ENCODE measurements at places on chromosomes 7 and 10. TPM values are rescaled to one million over a fixed set of nuclear protein-coding genes. Genes with fewer than 3 reads are reported as not detected.

GRCh38 chr7:21414795-21415393, 13.0 kb upstream of the SP4 start:
- H3K27me3 ChIP-seq: no peaks in the 10 kb centered on the region
- H3K4me3 ChIP-seq: no peak overlapping the region
- no peak for DNase-seq
- H3K36me3 ChIP-seq: no peaks in the 10 kb centered on the region

- H3K27me3 ChIP-seq: no peaks in the 10 kb centered on the region
- no peaks in the 10 kb centered on the region for H3K36me3 ChIP-seq
- H3K4me3 ChIP-seq: no peak overlapping the region
- H3K27ac ChIP-seq: no peak overlapping the region
- peaks cover 7% of the 10 kb centered on the region for H3K4me1 ChIP-seq
Measured at GRCh38 chr7:95323410-95324129, 762 bp downstream of the PON1 start.

- no peak overlapping the region for H3K27ac ChIP-seq
- H3K4me3 ChIP-seq: no peak overlapping the region
- peaks cover 4% of the 10 kb centered on the region for H3K27me3 ChIP-seq
- no peak for DNase-seq
- H3K4me1 ChIP-seq: no peaks in the 10 kb centered on the region
Measured at GRCh38 chr10:122368502-122369254, 5.8 kb upstream of the PLEKHA1 start.

DNA sequence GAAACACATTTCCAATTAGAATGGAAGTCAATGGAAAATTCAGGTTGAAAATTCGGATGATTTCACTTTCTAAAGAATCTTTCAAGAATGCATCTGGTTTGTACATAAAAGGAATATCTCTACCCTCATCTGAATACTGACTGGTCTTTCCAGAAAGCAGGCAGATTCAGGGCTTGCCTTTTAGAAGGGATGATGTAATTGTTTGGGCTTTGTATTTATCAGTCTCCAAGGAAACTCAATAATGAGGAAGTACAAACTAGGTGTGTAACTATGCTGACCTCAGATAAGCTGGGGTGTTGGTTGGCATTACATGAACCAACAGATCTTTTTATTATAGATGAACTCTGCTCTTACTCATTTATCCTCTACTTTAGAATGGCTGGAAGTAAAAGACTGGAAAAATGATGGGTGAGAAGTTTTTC, 24.1 kb downstream of the PDLIM1 start:
- DNase-seq: no peak
- H3K27ac ChIP-seq: peak overlapping the region; percentile 80
- H3K27me3 ChIP-seq: no peaks in the 10 kb centered on the region
- H3K4me3 ChIP-seq: no peak overlapping the region

GRCh38 chr7:28093623-28094232, 86.9 kb downstream of the JAZF1 start:
- H3K27me3 ChIP-seq: no peaks in the 10 kb centered on the region
- H3K4me1 ChIP-seq: no peaks in the 10 kb centered on the region
- no peak overlapping the region for H3K4me3 ChIP-seq

DNA sequence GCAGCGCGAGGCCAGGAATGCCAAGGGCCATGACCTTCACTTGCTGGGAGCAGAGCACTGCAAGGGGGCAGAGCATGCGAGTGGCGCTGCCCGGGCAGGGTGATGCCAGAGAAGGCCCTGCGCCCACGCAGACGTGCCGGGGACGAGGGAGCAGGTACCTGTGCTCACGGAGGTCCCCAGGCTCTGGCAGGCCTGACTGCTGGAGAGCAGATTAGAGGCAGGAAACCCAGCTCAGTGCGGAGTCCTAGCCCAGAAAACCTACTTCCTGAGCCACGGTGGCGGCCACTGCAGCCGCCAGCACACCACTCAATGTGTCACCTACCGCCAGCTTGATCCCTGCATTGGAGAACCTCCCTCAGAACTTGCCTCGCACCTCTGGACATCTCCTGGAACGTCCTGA, 148.4 kb downstream of the MAD1L1 start:
- H3K27me3 ChIP-seq: no peaks in the 10 kb centered on the region
- H3K27ac ChIP-seq: no peak overlapping the region
- peaks cover 4% of the 10 kb centered on the region for H3K4me1 ChIP-seq
- no peak overlapping the region for H3K4me3 ChIP-seq
- no peak for DNase-seq

GRCh38 chr7:47709051-47709450, 127.1 kb upstream of the TNS3 start:
- H3K4me3 ChIP-seq: no peak overlapping the region
- DNase-seq: no peak
- H3K27me3 ChIP-seq: no peaks in the 10 kb centered on the region
- no peaks in the 10 kb centered on the region for H3K4me1 ChIP-seq
- H3K27ac ChIP-seq: no peak overlapping the region

DNA sequence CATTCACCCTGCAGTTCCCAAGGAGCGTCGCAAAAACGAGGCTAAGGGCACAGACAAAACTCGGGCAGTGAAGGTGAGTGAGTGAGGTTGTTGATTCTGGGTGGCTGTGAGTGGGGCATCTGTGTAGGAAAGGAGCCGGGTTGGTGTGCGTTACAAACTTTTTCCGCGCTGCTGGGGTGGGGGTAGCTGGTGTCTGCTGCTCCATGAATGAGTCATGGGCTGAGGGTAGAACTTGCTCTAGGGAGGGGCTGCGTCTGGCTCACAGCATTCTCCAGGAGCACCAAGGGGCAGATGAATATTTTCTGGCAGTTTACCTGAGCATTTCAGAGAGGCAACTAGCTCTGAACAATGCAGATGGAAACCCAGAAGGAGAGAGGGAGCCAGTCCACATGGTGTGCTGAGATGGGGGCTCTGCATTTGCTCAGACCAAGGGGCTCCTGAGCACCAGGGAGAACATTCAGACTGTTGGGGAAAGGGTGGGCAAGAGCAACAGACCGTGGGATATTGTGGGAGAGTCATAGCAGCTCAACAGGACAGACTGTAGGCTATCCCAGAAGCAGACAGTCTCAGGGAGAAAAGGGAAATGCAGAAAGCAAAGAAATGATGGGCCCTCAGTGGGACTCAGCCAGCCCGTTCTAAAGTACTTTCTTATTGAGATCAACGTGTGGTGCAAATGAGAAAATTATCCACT, 18.8 kb downstream of the NOBOX start:
- H3K36me3 ChIP-seq: peaks cover 10% of the 10 kb centered on the region
- DNase-seq: peak; percentile 45
- H3K4me1 ChIP-seq: peaks cover 3% of the 10 kb centered on the region
- no peak overlapping the region for H3K27ac ChIP-seq
- H3K4me3 ChIP-seq: no peak overlapping the region

GRCh38 chr7:70726951-70727378, 405.0 kb upstream of the GALNT17 start:
- peaks cover 23% of the 10 kb centered on the region for H3K4me1 ChIP-seq
- H3K36me3 ChIP-seq: no peaks in the 10 kb centered on the region
- peak overlapping the region; percentile 2 for H3K4me3 ChIP-seq
- DNase-seq: no peak

DNA sequence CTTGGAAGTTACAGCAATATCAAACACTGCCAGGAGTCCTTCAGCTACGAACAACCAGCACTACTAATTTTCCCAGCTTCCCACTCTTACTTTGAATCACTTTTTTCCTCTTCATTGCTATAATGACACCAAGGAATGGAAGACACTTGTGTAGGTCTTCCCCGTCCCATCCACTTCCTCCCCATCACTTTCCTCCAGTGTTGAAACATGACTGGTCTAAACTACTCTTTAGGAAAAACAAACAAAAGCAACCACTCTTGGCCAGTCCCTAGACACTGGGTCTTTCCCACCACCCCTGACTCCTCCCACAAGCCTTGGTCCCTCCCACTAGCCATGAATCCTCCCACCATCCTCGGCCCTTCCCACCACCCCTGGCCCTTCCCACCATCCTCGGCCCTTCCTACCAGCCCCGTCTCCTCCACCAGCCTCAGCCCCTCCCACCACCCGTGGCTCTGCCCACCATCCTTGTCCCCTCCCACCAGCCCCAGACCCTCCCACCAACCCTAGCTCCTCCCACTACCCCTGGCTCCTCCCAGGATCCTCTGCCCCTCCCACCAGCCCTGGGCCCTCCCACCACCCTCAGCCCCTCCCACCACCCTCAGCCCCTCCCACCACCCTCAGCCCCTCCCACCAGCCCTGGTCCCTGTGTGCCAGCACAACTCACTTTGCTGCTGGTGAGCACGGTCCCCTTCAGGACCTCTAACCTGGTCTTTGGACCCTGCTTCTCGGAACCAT, 68.5 kb downstream of the CXCL12 start:
- peaks cover 10% of the 10 kb centered on the region for H3K27me3 ChIP-seq
- H3K4me1 ChIP-seq: 0 out of 2 replicates have a peak, but pooled peaks cover 3% of the 10 kb centered on the region
- no peaks in the 10 kb centered on the region for H3K36me3 ChIP-seq
- H3K27ac ChIP-seq: no peak overlapping the region
- DNase-seq: peak; percentile 53
- no peak overlapping the region for H3K4me3 ChIP-seq

DNA sequence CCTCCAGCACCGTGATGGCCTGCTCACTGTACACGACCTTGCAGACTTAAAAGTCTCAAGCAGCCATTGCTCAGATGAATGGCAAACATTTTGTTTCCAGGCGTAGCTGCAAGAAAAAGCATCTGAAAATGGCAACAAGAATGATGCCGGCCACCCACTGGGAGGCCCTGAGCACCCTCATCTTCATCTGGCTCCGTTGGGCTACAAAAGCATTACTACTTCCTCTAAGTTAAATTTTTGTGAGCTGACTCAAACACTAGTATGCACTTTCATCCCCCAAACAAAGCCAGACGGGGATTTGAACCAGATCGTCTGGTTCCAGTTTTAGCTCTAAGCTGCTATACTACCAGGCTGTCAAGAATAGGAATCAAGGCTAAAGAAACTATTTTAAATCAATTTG, 116.6 kb upstream of the CDK1 start:
- H3K4me3 ChIP-seq: no peak overlapping the region
- DNase-seq: peak; percentile 51
- no peaks in the 10 kb centered on the region for H3K4me1 ChIP-seq
- H3K27ac ChIP-seq: no peak overlapping the region
- no peaks in the 10 kb centered on the region for H3K27me3 ChIP-seq

- H3K27ac ChIP-seq: no peak overlapping the region
- no peaks in the 10 kb centered on the region for H3K27me3 ChIP-seq
- no peak overlapping the region for H3K4me3 ChIP-seq
Measured at GRCh38 chr7:73567846-73568685, 10.3 kb downstream of the TBL2 start.

DNA sequence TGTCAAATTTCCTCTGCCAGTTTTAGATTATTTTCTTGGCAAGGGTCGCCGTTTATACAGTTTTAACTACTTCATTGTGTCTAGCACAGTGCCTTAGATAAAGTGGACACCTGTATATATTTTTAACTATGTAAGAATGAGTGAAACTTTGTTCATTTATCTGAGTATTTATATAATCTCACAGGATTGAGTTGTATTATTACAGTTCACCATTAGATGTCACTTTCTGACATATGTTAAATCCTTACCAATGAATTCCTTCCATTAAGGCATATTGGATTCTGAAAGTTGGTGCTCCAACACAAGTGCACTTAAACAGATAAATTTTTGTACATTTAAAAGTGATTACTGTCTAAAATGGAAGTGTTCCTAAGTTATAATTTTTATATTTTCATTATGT, 43.0 kb downstream of the ZMYND11 start:
- H3K4me3 ChIP-seq: no peak overlapping the region
- no peaks in the 10 kb centered on the region for H3K4me1 ChIP-seq
- H3K36me3 ChIP-seq: no peaks in the 10 kb centered on the region
- H3K27ac ChIP-seq: no peak overlapping the region
- H3K27me3 ChIP-seq: no peaks in the 10 kb centered on the region

- H3K4me3 ChIP-seq: peak overlapping the region; percentile 33
- no peak overlapping the region for H3K27ac ChIP-seq
- no peaks in the 10 kb centered on the region for H3K4me1 ChIP-seq
- peak; percentile 50 for DNase-seq
- H3K36me3 ChIP-seq: no peaks in the 10 kb centered on the region
- H3K27me3 ChIP-seq: no peaks in the 10 kb centered on the region
Measured at GRCh38 chr7:137402536-137403352, 59.2 kb upstream of the PTN start.

The OIT3 gene
- total RNA-seq: not detected

The CALY gene
- 1.3 TPM for total RNA-seq

The CLDN3 gene
- 19.1 TPM for total RNA-seq

The WNT8B gene
- total RNA-seq: 0.67 TPM

The MBL2 gene
- not detected for total RNA-seq

The NME8 gene
- total RNA-seq: 0.22 TPM

The DNAJB12 gene
- 19.6 TPM for total RNA-seq

The CHAT gene
- total RNA-seq: not detected

The GIMAP6 gene
- total RNA-seq: not detected
